Cortex of kidney (tissue), 1 donor: ENCODE measurements at places on chromosomes 1 and 21.

GRCh38 chr1:174204697-174205308, 45.5 kb downstream of the RABGAP1L start:
- DNase-seq = no peak

DNA sequence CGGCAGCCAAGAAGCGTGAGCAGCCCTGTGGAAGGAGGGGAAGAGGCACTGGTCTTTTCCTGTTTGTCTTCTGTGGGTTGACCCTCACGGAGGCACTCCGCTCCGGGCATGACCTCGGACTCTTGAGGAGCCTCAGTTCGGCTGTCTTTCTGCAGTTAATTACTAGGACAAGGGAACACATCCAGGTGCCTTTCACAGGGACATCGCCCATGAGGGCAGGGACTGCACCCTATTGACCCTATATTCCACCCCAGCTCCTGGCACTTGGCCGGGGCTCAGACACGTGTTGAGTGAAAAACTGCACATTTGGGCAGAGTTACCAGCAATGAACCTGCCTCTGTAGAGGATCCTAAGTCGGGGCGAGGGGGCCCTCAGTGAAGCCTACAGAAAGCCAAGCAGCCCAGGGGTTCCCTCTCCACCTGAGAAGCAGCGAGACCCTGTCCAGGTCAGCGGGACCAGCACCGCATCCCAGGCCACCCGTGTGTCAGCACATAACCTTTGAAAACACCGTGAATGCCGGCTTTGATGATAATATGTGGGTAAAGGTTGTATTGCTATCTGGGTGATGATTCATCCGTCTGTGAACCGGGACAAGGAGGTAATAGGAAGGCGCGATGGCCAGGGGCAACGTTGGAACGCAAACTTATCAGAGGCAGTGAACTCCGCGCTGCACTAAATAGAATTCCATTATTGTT, 161.4 kb upstream of the ARHGEF16 start:
- DNase-seq = no peak

- no peak for DNase-seq
These were observed 1279.1 kb downstream of the NCAM2 start for GRCh38 chr21:22277341-22277740.

GRCh38 chr1:244242446-244242845, 191.4 kb downstream of the ZBTB18 start:
- DNase-seq = no peak

DNA sequence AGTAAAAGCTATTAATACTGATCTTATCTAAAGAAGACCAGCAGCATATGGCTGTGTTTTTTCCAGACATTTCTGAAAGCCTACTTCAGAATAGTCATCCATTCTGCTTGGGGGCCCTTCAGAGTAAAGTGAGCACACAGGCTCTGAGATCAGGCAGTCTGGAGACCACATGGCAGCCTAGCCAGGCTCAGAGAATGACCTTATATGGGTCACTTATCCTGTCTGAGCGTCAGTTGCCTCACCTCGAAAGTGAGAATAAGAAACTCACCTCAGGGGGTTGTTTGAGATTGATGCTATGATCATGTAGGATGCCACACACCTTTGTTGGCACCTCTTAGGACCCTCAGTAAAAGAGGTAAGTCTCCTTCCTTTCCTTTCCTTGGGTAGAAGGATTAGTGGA, 270.4 kb downstream of the GRIK1 start:
- no peak for DNase-seq

GRCh38 chr1:22388671-22389450, 62.8 kb upstream of the ZBTB40 start:
- DNase-seq = no peak

DNA sequence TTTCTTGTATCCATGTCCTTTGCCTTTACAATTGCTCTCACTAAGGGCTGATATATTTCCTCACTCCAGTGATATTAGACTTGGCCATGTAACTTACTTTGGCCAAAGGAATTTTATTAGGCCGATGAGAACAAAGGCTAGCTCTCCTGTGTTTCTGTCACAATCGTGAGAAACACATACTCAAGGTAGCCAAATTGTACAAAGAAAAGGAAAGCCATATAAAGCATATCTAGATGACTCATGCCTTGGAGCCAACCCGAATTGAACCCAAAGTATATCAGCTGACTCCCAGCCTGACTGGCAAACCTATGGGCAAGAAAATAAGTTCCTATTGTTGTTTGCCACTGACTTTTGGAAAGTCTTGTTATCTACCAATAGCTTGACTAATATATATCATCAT, 371.7 kb upstream of the LRRC7 start:
- no peak for DNase-seq

- DNase-seq = no peak
These were observed 33.1 kb upstream of the CEP350 start for GRCh38 chr1:179921472-179921871.

- no peak for DNase-seq
These were observed 70.8 kb downstream of the KIF26B start for GRCh38 chr1:245225322-245226202.

DNA sequence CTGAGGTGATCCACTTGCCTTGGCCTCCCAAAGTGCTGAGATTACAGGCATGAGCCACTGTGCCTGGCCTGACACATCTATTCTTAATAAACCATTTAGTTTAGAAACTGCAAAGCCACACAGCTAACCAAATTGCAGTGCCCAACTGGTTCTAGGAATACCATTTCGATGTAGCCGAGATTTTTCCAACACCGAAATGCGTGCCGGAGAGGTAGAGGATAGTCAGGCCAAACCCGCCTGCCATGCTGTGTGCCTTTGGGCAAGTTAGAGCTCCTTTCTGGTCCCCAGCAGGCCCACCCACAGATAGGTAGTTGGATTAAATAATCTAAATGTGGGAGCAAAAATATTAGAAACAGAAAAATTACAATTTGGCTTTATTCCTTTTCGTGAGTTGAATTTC, 254.4 kb downstream of the FOXD2 start:
- DNase-seq = no peak

GRCh38 chr1:67078291-67078690, 24.3 kb upstream of the SLC35D1 start:
- DNase-seq = no peak

DNA sequence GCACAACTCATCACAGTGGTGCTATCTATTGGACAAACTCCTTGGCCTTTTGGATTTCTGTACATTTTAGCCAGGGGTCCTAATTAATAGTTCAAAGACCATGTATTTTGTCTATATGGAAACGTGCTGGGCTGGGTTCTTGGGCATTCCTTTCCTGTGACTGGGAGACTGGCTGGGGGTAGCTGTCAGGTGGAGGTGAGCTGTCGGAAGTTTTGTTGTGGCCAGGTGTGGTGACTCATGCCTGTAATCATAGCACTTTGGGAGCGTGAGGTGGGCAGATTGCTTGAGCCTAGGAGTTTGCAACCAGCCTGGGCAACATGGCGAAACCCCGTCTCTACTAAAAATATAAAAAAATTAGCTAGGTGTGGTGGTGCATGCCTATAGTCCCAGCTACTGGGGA, 392.4 kb downstream of the RPS6KC1 start:
- DNase-seq = no peak

GRCh38 chr1:51237351-51238033, 1.4 kb downstream of the RNF11 start:
- no peak for DNase-seq

DNA sequence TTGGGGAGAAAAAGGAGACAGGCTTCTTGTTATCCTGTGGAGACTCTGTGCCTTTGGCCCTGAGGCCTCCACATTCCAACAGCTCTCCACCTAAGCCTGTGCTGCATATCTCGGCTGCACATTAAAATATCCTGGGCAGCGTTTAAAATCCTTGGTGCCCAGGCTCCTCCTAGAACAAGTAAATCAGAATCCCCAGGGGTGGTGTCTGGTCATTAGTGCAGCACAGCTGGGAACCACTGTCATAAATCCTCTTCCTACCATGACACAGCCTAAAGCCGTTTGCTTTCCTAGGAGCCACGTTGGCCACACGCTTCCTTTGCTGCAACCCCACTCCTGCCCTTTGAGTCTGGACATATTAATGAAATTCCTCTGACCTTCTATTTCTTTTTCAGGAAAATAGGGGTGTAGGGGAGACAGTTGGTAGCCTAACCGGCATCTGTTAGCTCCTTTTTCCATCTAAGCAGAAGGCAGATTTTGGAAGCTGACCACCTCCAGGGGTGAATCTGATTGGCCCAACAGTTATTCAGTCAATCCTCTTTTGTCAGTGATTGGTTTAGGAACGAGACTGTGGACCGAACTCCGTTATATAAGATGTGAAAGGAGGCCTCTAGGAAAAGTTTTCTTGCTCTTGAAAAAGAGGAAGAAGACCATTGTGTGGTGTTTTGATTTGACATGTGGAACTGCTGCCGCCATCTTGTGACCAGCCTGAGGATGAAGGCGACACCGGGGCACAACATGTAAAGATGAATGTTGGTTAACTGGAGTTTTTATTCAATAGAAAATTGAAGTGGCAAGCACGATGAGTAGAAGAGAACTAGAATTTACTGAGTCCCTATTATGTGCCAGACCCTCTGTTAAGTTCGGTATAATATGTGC, 41.9 kb downstream of the JUN start:
- DNase-seq = no peak

DNA sequence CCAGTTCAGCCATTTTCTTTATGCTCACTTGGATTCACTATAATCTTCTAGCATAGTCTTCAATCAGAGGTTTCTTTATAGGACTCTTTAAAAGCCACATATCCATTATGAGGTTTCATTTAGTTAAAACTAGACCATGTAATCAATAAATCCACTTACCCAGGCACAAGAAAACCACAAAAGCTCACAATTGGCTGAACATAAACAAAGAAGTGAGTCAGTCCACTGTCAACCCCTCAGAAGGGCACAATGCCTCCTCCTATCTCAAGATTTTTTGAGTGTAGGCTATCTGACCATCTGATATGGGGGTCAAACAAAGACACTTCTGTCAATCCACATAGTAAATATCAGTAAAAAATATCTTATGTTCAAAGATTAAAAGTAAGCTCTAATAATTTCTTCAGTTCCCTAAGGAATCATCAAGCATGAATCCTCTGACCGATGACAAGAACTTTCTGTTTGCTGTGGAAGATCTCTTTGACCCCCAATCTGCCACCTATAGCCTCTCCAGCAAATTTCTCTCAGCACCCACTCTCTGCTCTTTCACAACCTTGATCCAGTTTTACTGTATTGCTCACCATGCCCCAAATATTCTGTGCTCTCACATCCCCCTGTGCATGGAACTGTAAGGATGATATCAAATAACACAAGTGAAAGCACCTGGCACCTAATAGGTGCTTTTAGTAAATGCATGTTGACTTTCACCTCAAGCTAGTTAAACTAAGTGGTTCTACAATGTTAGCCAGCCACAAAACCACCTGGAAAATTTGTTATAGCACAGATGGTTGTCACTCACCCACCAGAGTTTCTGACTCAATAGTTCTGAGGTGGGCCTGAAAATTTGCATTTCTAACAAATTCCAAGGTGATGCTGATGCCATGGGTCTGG, 16.7 kb downstream of the RAB3B start:
- DNase-seq = no peak

- no peak for DNase-seq
These were observed 28.0 kb upstream of the IFNGR2 start for GRCh38 chr21:33375101-33375644.

GRCh38 chr1:113812661-113813135, 422 bp upstream of the RSBN1 start:
- DNase-seq = no peak
